ENCODE measurements at places on chromosomes 13 and 19.

GRCh38 chr19:55147545-55148251 is 1.3 kb downstream of the TNNT1 start:
- no peak for DNase-seq

DNA sequence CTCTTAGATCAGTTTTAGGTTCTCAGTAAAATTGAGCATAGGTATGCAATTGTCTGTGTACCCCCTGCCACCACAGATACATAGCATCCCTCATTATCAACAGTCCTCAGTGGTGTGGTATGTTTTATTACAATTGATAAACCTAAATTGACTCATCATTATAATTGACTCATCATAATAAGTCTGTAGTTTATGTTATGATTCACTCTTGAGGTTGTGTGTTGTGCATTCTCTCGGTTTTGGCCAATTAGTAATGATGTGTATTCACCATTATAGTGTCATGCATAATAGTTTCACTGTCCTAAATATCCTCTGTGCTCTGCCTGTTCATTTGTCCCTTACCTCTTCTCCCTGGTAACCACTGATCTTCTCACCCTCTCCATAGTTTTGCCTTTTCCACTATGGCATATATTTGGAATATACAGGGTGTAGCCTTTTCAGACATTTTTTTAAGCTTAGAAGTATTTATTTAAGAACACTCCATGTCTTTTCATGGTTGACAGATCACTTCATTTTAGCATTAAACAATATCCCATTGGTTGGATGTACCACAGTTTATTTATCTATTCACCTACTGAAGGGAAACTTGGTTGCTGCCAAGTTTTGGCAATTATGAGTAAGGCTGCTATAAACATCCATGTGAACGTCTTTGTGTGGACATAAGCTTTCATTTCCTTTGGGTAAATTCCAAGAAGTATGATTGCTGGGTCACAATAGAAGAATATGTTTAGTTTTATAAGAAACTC is 1620.6 kb upstream of the MIR17HG start:
- no peak for DNase-seq

DNA sequence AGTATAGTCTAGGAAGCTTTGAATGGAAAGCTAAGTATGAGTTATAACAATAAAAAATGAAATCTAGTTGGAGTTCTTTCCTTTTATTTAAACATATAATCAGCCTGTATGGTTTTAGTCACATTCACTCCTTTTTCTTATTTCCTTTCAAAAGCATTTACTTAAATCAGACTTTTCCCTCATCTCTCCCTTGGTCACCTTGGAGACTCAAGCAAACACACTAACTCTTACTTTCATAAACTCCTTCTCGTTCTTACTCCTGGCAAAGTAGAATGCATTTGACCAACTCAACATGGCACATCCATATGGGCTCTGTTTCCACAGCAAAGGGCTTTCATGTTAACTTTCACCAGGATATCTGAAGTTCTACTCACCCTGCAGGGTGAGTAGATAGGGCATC is 400.0 kb downstream of the LMO7 start:
- no peak for DNase-seq

GRCh38 chr13:75326173-75327134 is 155.5 kb downstream of the TBC1D4 start:
- DNase-seq, result peak; percentile 18

All from stimulated activated CD8-positive, alpha-beta memory T cell treated with anti-CD3 and anti-CD28 coated beads, Interleukin-12 subunit alpha, Interleukin-12 subunit beta, amount 100 ng/mL, for 4 hours (primary cell).